Liver (tissue), 10 donors: ENCODE measurements at places on chromosomes 12 and 14. TPM values are rescaled to one million over a fixed set of nuclear protein-coding genes. Genes with fewer than 3 reads are reported as not detected.

CYP27B1 gene
- 0.05 TPM for total RNA-seq

RND1 gene
- 8.5 TPM for total RNA-seq

DIO3 gene
- total RNA-seq, result 9.3 TPM

CPNE6 gene
- not detected for total RNA-seq

ATG2B gene
- total RNA-seq, result 34.5 TPM

MYF6 gene
- not detected for total RNA-seq

GPR162 gene
- 2.1 TPM for total RNA-seq

SLC25A21 gene
- total RNA-seq, result 0.17 TPM

LMNTD1 gene
- total RNA-seq, result not detected

CLEC4C gene
- 0.33 TPM for total RNA-seq

HOXC11 gene
- not detected for total RNA-seq

ULK1 gene
- 41.7 TPM for total RNA-seq

SELPLG gene
- total RNA-seq, result 9.6 TPM

SIX6 gene
- total RNA-seq, result not detected

PAPLN gene
- total RNA-seq, result 1.3 TPM

GRCh38 chr12:115349711-115350110 is 665.7 kb upstream of the TBX3 start:
- DNase-seq, result no peak

GRCh38 chr12:104680491-104680890 is 223.7 kb downstream of the CHST11 start:
- DNase-seq, result no peak

GRCh38 chr12:92002195-92002649 is 143.4 kb downstream of the BTG1 start:
- no peak for DNase-seq

DNA sequence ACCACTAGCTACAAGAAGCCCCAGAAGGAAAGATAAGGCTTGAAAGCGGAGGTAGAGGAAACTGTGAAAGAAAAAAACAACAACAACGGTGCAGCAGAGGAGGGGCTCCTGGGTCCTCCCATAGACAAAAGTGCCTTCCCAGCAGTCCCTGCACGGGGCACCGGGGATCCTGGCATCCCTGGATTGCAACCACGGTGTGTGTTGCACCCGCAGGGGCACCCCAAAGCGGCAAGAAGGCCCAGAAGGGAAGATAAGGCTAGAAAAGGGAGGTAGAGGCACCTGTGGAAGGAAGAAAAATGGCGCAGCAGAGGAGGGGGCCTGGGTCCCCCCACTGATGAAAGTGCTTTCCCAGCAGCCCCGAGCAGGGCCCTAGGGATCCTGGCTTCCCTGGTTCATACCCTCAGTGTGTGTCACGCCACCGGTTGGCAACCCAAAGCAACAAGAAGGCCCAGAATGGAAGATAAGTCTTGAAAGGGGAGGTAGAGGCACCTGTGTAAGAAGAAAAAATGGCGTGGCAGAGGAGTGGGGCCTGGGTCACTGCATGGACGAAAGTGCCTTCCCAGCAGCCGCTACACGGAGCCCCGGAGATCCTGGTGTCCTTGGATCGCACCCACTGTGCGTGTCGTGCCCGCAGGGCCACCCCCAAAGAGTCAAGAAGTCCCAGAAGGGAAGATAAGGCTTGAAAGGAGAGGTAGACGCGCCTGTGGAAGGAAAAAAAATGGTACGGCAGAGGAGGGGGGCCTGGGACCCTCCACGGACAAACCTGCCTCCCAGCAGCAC is 281.0 kb downstream of the ALG10 start:
- no peak for DNase-seq

DNA sequence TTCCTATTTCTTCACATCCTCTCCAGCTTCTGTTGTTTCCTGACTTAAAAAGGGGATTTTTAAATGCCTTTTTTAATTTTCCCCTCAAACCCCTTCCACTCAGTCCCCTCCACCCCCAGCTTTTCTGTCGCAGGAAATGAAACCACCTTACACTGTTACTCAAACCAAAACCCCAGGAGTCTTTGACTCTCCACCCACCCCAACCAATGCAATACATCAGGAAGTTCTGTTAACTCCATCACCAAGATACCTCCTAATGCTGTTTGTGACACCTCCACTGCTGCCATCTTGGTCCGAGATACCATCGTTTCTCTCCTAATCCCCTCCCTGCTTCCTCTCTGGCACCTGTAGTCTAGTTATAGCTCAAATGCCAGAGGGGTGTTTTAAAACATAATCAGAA is 25.4 kb upstream of the CPM start:
- DNase-seq, result no peak

GRCh38 chr14:87149583-87150354 is 843.2 kb downstream of the GALC start:
- no peak for DNase-seq

DNA sequence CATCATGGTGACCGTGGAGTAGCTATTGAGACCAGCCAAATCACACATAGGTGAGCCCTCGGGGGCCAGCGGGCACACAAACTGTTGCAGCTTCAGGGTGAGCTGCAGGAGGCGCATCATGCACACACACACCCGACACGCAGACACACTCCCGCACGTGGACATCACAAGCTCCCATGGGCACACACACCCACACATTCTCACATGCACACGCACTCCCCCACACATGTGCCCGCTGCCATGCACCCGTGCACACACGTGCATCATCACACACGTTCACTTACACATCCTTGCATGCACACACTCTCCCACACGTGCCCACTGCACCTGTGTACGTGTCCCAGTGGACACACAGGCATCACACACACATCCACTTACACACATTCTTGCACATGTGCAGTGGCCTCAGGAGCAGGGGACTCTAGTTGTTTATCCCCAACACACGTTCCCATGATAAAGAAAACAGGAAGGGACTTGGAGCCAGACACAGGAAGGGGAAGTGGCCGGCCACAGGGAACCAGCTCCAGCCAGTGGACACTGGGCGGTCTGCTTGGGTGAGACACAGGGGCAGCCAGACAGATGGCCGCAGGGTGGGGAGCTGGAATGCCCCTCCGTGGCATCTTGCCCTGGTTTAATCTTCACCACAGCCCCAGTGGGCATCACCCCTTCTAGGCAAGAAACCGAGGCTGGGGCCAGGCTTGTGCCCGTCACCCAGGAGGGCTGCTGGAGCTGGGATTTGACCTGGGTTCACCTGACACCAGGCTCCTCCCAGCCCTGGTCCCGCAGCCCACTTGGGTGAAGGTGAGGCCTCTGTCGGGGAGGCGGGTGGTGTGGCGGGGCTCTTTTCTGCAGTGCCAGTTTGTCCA is 49.7 kb downstream of the CYP46A1 start:
- DNase-seq, result no peak

GRCh38 chr12:106310687-106311086 is 8.2 kb downstream of the TCP11L2 start:
- DNase-seq, result no peak

- no peak for DNase-seq
Measured at GRCh38 chr12:79250186-79250585, 385.6 kb downstream of the SYT1 start.

DNA sequence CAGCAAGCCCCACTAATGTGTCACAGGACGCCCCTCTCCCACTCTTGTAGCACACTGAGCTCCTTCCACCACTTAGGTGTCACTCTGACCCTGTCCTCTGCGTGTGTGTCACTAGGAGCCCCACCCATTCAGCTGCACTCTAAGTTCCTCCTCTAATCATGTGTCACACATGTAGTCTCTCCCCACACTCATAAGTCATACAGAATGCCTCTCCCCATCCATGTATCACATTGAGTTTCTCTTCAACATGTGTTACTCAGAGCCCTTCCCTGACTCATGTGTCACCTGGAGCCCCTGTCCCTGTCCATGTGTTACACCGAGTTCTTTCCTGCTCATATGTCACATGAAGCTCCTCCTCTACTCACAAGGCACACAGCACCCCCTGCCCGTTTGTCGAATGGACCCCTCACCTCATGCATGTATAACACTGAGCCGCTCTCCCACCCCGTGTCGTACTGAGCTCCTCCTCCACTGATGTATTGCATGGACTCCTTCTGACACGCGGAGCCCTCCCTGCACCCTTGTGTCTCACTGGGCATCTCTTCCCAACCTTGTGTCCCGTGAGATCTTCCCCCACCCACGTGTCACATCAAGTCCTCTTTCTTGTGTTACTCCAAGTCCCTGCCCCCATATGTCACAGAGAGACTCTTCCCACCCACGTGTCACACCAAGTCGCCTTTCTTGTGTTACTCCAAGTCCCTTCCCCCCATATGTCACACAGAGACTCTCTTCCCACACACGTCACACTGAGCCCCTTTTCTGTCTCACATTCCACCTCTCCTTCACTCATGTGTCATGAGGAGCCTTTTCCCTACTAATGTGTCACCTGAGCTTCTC is 31.0 kb downstream of the RTL1 start:
- no peak for DNase-seq

GRCh38 chr14:22252686-22253085 is 336.3 kb downstream of the DAD1 start:
- no peak for DNase-seq

GRCh38 chr12:97941686-97942354 is 479.2 kb downstream of the RMST start:
- DNase-seq, result no peak

GRCh38 chr14:77087631-77088030 is 10.4 kb upstream of the CIPC start:
- DNase-seq, result no peak

DNA sequence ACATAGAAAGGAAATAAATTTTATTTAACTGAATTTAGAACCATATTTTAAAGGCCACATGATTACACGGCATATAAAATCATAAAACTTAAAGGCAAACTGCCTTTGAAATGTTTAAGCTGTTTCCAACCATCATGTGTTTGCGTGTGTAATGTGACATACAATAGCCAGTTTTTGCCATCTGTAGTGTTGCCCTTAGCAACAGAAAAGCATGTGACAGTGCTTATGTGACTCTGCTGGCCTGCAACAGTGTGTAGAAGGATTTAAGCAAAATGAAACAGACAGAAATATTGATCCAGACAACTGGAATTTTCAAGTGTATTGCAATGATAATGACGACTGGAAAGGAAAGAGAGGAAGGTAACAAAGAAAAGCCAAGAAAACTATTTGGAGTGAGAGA is 49.5 kb downstream of the TSPAN19 start:
- no peak for DNase-seq

DNA sequence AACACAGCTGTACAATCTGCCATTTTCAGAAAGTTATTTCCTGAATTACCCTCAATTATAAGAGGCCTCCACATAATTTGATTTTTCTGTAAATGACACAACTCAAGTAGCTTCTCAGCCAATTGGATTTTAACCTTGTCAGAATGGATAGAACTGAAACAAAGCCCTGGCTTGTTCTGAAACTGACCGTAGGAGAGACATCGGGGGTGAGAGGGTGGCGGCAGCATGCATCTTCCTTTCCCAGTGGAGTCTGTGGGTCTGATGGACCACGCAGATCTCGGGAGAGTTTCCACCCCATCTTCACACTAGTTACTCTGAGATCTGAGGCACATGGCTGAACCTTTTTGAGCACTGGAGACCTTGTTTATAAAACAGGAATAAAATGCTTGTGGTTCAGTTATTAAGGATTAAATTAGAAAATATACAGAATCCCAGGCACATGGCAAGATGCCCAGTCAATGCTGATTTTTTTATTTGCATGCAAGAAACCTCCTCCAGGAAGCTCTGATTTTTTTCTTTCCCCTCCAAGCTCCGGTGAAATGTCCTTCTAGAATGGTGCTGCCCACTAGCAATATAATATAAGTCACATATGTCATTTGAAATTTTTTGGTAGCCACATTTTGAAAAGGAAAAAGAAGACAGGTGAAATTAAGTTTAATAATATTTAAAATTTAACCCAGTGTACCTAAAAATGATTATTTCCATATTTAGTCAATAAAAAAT is 153.9 kb downstream of the CHST11 start:
- DNase-seq, result no peak

DNA sequence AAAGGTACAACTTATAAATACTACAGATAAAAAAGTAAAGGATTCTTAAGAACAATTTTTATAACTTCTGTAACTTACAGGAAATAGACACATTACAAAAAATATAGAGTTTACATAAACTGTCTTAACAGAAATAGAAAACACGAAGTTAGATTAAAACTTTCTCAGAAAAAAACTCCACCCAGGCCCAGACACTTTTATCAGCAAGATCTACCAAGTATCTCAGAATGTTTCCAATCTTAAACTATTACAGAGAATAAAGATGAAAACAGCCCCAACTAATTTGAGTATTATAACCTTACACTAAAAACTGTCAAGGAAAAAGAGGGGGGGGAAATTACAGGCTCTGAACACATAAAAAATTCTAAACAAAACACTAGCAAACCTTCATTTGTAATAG is 8.2 kb downstream of the ZFC3H1 start:
- no peak for DNase-seq

GRCh38 chr12:6096527-6096926 is 27.9 kb downstream of the VWF start:
- DNase-seq, result no peak

GRCh38 chr14:98858561-98858960 is 413.4 kb downstream of the BCL11B start:
- no peak for DNase-seq

DNA sequence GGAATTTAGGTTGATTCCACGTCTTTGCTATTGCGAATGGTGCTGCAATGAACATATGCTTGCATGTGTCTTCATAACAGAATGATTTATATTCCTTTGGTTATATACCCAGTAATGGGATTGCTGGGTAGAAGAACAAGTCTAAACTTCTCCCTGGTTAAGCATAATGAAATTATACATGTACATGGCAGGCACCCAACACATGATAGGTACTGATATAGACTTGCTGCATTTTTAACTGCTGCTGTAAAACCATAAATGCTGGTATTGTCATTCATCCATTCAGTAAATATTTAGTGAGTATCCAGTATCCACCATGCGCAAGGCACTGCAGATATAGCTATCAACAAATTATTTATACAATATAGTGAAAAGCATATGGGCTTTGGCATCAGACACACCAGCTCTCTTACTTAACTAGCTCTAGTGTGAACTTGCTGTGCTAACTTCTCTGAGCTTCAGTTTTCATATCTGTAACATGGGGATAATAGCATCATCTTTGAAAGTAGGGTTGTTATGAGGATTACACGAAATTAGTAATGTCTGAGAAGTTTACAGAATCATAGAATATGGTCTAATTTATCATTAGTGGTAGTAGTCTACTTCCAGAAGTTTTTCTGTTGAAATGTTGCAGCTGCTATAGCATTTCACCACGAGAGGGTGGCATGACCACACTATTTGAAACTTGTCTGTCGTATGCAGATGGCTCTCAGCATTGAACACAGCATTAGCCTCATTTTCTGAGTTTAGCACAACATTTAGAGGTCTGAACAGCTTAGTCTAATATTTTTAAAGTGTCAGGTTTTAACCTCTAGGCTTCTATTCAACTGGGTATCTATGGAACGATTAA is 32.0 kb upstream of the SEL1L start:
- DNase-seq, result no peak

DNA sequence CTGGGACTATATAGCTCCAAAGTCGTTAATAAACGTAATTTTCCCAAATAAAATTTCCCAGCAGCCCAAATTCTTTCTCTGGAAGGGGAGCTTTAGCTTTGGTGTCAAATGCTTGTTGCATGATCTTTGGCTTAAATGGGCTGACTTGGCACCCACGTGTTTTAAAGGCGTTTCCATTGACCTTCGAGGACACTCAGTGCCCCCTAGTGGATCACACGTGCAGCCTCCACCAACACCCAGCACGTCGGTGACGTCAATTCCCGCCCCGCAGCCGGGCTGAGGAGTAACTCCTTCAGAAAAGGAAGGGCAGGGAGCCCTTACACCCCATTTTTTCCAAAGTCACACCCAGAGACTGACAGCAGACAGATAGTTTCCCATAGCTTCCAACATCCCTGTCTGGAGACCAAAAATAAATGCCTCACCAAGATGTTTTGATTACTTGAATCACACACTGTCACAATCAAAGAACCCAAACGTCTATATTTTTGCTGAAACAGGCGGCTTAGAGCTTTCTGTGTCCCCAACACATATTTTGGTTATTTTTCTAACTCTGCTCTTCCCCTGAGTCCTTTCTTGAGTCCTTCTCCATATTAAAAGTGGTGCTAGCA is 707.9 kb downstream of the AACS start:
- no peak for DNase-seq
